MV-4-11 (cell line): ENCODE measurements at places on chromosomes 3 and 15.

GRCh38 chr3:170752571-170753155 is 117.3 kb downstream of the RPL22L1 start:
- DNase-seq = no peak

GRCh38 chr15:62637574-62637897 is 405.0 kb upstream of the TPM1 start:
- DNase-seq = no peak

- no peak for DNase-seq
Observed at GRCh38 chr3:83454353-83454752, 1504.4 kb upstream of the CADM2 start.

DNA sequence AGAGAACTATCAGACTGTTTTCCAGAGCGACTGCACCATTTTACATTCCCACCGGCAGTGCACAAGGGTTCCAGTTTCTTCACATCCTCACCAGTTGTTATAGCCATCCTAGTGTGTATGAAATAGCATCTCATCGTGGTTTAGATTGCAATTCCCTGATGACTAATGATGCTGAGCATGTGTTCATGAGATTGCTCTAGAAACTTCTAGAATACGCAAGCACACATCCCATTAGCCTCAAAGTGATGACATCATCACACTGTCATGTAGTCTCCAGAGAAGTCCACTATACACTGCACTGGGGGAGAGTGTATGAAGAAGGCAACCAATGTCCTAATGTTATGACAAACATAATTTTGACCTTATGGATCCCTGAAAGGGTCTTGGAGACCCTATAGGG is 30.1 kb downstream of the FBLN2 start:
- peak; percentile 91 for DNase-seq

- DNase-seq = no peak
Observed at GRCh38 chr15:50543556-50543955, 2.9 kb downstream of the USP50 start.

- DNase-seq = no peak
Observed at GRCh38 chr3:190070622-190071347, 49.9 kb downstream of the P3H2 start.

DNA sequence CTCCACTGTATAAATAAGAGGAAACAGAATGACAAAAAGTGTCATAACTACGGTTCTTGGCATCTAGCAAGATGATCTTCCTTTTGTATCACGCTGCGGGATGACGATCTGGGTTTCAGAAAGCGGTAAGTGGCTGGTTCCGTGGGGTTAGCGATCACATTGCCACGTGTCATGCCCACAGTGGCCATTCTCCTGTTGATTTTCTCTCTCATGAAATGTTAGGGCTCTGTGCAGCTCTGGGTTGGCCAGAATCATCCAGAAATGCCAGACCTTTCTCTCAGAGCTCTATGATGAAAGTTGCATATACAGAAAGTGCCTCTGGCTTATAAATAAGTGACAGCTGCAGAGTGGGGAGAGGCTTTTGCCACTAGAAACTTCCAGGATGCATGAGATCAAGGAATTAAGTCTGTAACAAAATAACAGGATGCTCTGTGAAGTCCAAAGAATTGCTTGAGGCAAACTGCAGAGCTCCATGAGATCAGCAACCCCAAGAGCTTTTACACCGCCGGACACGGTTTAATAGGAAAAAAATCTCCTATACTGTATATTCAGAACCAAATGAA is 71.6 kb downstream of the ABTB1 start:
- DNase-seq = no peak

DNA sequence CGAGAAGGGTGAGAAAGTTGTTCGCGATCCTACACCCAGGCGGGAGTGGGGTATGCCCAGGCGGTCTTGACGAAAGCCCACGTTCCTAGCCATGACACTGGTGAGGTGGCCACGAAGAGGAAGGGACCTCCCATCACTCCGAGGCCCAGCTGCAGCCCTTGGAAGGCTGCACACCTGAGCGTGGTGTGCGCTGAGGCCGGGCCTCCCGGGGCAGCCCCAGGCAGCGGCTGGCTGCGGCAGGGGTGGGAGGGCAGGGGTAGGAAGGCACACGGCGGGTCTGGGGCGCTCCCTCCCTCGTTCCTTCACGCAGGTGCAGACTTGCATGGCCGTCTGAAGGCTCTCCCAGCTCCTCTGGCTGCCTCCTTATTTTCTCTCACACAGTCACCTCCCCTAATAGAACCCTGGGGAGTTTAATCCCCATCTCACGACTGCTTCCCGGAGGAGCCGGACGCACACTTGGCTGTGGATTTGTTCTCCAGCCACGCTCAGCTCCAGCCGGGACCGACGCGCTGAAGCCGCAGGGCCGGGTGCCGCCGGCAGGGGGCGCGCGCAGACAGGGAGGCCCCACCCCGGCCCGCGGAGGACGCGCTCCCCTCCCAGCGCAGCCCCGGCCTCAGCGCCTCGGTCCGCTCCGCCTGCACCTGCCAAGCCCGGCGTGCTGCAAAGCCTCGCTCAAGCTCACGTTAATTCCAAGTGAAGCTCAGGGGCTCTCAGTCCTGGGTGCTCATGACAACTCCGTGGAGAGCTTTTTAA is 37.8 kb upstream of the MUC4 start:
- DNase-seq = peak; percentile 4

GRCh38 chr3:122969585-122970469 is 57.7 kb downstream of the SEMA5B start:
- no peak for DNase-seq

GRCh38 chr3:14424711-14425580 is 22.5 kb downstream of the SLC6A6 start:
- DNase-seq = peak; percentile 28
